ENCODE measurements at places on chromosomes 1 and 21. TPM values are rescaled to one million over a fixed set of nuclear protein-coding genes. Genes with fewer than 3 reads are reported as not detected.

DNA sequence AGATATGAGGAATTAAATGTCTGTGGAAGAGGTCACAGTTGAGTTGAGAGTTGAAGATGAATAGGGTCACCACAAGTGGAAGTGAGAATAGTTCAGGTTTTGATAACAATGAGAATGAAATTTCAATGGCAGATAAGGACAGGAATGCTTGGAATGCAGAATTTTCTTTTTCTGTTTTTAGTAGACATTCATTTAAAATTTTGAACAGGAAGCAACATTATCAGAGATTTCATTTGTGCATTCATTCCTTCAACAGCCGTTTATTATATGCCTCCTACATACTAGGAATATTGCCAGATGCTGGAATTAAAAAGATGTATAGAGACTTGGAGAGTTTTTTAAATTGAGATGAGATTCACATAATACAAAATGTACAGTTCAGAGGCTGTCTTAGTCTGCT lies 126.8 kb downstream of the ITSN1 start:
- DNase-seq = no peak

GRCh38 chr1:162772571-162773154 lies 17.8 kb upstream of the HSD17B7 start:
- no peak for DNase-seq

DNA sequence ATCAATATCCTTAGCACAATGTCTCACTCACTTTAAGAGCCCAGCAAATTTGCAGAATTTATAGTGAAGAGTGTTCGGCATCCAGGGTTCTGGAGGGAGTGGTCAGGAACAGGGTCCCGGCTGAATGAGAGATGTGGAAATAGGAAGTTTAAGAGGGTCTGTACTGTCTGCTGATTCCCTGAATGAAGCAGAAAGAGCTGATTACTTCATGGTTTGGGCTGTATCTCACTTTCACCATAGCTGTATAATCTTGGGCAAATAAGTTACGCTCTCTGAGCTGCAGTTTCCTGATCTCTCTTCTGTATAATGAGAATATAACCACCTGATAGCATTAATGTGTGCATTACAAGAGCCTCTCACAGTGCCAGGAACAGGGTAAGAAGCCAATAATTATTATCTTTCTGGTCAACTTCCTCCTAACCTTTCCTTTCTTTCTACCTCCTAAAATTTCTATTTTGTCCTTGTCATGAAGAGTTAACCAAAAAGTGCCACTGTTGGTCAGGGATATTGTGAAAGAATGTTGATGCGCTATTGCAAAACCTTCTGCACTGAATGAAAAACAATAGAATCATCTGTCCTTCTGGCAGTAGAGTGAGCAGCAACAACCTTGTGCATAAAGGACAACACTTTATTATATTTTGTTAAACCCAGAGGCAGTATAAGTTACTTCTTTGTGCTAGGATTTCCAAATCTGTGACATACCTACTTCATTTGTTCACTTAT lies 14.7 kb upstream of the PTGFR start:
- no peak for DNase-seq

- DNase-seq = no peak
Measured at GRCh38 chr21:37251294-37251634, 15.9 kb downstream of the VPS26C start.

Gene FAM110D
- total RNA-seq = 3.3 TPM

Gene RERE
- 106 TPM for total RNA-seq

- DNase-seq = no peak
Measured at GRCh38 chr1:11142618-11143391, 43.1 kb upstream of the EXOSC10 start.

GRCh38 chr1:77796695-77797405 lies 17.4 kb downstream of the MIGA1 start:
- DNase-seq = no peak

DNA sequence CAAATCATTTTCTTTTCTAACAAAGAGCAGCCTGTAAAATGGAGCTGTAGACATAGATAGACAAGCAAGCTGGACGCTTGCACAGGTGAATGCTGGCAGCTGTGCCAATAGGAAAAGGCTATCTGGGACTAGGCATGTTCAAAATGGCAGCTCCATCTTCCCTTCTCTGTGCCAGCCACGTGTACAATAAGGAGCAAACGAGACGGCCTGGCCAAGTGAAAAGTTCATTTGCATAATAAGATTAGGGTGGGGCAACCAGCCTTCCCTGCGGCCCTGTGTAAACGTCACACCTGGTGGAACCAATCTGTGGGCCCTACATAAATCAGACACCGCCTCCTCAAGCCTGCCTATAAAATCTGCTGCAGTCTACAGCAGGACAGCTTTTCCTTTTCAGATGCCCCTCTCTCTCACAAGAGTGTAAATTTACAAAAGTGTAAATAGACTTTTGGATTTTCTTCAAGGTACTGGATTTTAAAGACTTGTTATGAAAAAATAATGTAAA lies 16.6 kb upstream of the EDEM3 start:
- no peak for DNase-seq

- DNase-seq = no peak
Measured at GRCh38 chr21:21688889-21689288, 690.7 kb downstream of the NCAM2 start.

GRCh38 chr1:93704052-93704451 lies 22.4 kb upstream of the BCAR3 start:
- no peak for DNase-seq

- DNase-seq = no peak
Measured at GRCh38 chr1:247111259-247111699, 7.1 kb upstream of the ZNF669 start.

GRCh38 chr1:160425847-160426246 lies 25.5 kb downstream of the VANGL2 start:
- DNase-seq = no peak

Gene AUNIP
- total RNA-seq = not detected

DNA sequence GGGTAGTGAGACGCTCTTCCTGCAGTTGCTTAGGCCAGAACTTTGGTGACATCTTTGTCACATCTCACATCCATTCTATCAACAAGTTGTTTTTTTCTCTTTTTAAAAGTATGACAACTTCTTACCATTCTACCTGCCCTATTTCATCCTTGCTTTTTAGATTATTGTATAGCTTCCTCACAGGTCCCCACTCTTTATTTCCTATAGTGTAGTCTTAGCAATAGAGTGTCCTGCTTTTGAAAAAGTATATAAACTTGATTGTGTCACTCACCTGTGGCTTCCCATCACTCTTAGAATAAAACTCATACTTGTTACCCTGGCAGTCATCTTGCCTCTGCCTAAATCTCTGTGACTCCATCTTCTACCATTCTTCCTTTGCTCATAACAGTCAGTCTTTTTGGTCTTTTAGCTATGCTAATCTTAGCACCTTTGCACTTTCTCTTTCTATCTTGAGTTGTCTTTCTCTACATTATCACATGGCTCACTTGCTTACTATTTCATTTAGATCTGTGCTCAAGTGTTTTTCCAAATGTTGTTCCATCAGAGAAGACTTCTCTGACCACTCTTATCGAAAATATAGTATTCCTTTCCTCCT lies 9.5 kb downstream of the CDC73 start:
- no peak for DNase-seq

DNA sequence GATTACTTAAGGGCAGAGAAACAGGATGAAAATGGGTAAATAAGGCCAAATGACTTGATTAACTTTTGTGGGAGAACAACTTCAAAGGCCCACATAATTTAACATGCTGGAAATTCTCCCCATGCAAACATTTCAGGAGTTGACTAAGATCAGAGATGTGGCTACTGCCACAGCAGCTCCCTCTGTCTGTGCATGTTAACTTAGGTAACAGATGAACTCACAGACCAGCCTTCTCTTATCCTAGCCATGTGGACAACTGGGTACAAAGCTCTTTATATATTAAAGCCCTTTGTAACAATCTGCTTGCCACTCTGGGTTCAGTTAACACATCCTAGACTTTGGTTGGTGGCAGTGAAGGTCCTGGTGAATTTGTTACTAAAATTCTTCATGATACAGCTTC lies 33.2 kb downstream of the BEND5 start:
- DNase-seq = no peak

GRCh38 chr21:14523234-14523633 lies 22.9 kb downstream of the SAMSN1 start:
- DNase-seq = no peak

DNA sequence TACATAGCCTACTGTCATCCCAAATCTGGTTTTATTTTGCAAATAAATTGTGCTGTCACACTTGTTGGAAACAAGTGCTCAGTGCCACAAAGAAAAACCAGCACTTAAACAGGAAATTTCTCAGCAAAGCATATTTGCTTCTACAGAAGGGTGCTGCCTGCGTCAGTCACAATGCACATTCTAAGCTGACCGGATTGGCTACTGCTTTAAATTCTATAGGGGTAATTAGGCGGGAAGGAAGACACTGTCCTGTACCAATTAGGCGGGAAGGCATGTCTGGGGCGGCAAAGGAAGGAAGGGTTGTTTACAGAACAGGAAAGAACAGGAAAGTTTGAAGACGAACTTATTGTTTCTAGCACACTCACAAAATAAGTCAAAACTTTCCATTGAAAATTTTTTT lies 2.8 kb downstream of the IFI16 start:
- peak; percentile 9 for DNase-seq

Gene LCE2A
- total RNA-seq = not detected

DNA sequence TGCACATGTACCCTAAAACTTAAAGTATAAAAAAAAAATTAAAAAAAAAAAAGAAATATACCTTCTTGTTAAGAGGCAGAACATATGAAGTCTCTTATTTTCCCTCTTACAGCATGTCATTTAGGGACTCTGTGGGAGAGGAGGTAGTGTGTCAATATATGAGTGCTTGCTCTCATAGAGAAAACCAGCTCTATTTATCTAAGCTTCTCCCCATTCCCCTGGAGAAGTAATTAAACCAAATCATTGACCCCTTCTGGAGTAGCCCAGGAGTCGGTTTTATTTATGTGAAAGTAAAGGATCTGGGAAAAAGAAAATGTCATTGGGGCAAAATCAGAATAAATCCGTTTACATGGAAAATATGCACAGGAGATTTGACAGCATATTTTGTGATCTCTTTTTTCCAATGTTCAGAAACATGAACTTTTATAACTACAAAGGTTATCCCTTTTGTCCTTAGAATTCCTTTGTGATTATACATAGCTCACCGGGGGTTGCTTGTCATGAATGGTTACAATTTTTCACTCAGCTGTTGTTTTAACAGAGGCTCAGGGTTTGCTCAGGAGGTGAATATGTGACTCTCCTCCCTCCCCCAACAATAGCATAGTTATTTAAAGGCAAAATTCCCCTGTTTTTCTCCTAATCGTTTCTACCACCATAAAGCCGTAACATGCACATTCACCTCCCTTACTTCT lies 114.5 kb upstream of the C1orf21 start:
- DNase-seq = no peak

- DNase-seq = no peak
Measured at GRCh38 chr1:165933446-165934170, 106.2 kb downstream of the UCK2 start.

DNA sequence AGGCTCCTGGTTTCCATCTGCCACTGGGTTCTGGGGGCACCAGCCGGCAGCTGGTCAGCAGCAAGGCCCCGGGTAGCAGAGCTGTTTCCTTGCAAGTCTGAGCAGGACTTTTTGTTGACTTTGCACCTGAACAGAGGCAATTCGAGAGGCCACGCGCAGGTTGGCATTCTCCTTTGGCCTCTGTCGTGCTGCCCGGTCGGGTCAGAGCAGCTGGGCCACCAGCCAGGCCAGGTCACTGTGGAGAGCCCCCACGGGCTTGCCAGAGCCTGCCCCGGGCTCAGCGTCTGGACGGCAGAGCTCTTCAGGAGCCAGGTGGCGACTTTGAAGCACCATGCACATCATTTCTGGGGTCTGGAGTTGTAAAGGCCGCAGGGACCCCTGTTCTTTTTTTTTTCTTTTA lies 28.4 kb upstream of the TMEM52 start:
- no peak for DNase-seq

Gene PATJ
- total RNA-seq = 23.6 TPM

Gene UBL4B
- total RNA-seq = not detected

DNA sequence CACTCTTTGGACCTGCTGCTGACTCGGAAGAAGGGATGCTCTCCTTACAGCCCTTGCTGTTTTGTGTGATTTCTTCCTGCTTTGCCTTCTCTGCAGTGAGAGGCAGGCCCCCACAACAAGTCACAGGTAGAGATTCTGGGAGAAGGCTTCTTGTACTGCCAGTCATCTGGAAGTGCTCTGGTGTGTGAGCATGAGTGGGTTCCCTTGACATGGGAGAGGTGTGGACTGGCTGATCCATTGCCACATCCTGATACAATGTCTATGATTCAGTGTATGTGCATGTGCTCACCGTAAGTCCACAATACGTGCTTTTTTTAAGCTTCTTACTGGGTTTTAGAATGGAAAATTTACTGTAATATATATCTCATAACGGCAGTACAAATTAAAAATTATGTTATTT lies 46.0 kb upstream of the PLA2G4A start:
- DNase-seq = no peak

Gene ANP32E
- total RNA-seq = 22.7 TPM

Gene GPN2
- 10.0 TPM for total RNA-seq

- no peak for DNase-seq
Measured at GRCh38 chr21:45504516-45505415, 37.5 kb downstream of the SLC19A1 start.

DNA sequence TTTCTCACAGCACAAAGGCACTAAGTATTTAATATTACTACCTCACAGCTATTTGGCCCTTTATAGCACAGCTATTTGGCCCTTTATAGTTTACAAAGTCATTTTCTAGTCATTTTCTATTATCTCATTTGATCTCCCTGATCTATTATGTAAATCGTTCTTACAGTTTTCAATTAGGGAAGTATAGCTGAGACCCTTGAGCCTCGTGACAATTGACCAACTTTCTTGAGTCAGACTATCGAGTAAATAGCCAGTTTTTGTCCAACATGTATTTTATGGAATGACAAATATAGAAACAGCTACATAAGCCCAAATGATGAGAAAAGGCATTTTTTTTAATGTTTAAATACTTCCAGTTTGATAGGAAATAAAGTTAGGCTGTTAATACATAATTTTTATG lies 7.0 kb upstream of the ANGPTL1 start:
- no peak for DNase-seq

Gene SH2D1B
- total RNA-seq = 34.2 TPM

DNA sequence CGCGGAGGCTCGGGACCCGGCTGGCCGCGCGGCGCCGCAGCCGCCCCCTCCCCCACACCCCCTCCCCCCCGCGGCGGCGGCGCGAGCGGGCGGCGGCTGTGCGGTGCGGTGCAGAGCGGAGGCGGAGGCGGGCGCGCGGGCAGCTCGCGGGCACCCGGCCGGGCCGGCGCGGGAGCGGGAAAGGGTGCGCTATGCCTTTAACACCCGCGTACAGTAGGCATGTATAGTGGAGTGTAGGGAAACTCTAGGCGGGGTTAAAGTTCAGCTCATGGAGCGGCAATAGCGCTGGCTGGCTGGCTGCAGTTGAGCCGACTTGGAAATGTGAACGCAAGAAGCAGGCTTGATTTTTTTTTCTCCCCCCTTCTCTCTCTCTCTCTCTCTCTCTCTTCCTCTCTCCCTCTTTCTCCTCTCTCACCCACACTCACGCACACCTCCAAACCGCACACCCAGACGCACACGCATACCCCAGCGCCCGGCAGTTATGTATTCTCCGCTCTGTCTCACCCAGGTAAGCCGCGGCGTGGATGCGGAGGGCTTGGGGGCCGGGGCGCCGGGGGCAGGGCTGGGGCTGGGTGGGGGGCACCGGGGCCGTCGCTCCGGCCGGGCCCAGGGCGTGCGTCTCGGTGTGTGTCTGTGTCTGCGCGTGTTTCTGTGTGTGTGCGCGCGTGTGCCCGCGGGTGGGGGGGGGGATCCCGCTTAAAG lies at the start of gene NFIA:
Gene NFIA, plus strand, starts transcription at position 251 of the 702 bp plus-strand sequence.
- DNase-seq = peak; percentile 69

GRCh38 chr1:2233997-2234761 lies 6.1 kb downstream of the SKI start:
- DNase-seq = peak; percentile 86

GRCh38 chr1:158002631-158003405 lies 9.4 kb downstream of the KIRREL1 start:
- DNase-seq = no peak
